Activated naive CD4-positive, alpha-beta T cell (primary cell): ENCODE measurements at places on chromosomes 6 and 20.

DNA sequence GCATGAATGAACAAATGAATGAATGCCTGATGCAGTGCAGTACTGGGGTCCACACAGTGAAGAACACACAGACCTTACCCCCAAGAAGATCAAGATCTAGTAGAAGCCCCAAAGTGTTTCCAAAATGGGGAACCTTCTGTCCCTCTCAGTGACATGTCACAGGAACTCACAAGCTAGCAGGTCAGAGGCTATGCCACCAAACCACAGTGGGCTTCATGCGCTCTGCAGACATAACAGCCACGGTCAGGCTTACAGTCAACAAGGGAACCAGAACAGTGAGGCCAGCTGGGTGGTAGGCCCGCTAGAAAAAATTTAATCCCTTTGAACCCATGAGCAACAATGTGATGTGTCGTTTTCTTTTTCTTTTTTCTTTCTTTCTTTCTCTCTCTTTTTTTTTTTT lies 20.2 kb upstream of the ARFGEF2 start:
- no peak for DNase-seq

GRCh38 chr6:127641905-127642304 lies 64.9 kb downstream of the C6orf58 start:
- no peak for DNase-seq

DNA sequence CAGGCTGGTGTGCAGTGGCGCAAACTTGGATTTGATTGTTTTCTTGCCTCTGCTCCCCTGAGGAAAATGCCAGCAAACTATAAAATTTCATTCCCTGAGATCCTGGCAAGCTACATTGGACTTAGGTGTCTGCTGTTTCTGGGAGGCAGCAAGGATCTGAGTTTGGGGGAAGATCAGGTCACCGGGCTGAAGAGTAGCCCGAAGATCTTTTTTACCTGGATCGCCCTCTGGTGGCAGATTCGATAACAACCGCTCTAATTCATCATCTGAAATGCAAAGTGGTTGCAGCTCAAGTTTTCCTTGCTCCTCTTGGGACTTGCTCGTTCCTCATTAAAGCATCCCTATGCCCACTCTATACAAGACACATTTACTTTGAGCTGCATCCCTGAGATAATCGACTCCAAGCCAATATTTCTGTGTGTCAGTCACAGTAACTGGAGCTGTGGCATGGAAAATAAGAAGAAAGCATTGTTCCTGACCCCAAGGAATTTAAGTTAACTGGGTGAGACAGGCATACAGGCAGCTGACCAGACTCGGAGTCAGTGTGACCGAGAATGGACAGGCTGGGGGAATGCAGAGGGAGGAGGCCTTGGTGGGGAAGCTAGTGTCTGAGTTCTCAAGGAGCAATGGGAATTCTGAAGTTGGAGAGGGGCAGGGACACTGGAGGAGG lies 131.8 kb upstream of the PROKR2 start:
- peak; percentile 5 for DNase-seq

- no peak for DNase-seq
These were observed 35.2 kb downstream of the HMGCLL1 start for GRCh38 chr6:55543633-55544309.

DNA sequence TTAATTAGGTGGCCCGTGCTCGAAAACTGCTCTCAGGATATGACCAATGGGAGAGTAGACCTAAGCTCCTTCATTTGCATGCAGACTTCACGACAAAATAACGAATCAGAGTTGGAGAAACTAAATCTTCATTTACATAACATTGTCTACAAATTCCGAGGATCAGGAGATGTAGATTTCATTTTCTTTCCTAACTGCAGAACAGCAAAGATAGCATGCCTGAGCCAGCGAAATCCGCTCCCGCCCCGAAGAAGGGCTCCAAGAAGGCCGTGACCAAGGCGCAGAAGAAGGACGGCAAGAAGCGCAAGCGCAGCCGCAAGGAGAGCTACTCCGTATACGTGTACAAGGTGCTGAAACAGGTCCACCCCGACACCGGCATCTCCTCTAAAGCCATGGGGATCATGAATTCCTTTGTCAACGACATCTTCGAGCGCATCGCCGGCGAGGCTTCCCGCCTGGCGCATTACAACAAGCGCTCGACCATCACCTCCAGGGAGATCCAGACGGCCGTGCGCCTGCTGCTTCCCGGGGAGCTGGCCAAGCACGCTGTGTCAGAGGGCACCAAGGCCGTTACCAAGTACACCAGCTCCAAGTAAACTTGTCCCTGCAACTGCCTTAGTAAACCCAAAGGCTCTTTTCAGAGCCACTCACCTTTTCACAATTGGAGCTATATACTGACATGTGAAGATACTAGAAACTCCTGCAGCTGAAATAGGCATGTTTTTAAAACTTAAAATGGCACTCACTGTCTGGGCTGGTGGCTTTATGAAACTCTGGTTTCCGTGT lies 96.5 kb downstream of the HFE start:
- DNase-seq = peak; percentile 21

GRCh38 chr6:126661646-126662045 lies 321.7 kb downstream of the CENPW start:
- DNase-seq = no peak

DNA sequence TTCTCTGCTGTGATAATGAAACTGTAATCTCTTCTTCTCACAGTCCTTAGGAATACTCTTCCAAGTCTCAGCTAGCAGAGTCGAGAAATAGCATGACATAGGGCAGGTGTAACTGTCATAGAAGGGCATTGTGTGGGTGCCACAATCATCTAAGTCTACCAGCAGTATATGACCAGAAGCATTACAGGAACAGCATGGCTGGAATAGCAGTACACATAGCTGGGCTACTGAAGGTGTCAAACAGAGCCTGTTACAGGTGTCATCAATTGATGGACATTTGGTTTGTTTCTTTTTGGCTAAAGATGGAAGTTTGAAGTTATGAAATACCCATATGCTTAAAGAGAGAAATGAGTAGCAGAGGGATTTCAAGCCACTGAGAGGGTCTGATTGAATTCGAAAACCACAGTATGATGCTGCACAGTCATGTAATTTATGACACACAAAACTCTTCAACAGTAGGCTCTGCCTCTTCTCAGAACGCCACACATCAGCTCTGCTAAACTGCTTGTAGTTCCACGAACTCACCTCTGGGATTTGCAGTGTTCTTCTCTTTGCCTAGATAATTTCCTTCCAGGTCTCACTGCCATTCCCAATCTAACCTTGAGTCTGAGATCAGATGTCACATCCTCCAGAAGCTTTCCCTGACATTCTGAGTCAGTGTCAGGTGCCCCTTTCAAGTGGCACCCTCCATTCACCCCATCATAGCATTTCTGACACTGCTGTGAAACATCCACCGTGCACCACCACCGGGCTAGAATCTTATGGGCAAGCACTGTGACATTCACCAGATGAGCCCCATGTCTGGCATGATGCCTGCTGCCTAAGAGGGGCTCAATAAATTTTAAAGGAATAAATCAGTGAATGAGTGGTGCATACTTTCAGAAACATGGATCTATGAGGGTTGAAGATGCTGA lies 151.0 kb downstream of the ADAT2 start:
- DNase-seq = no peak

- no peak for DNase-seq
These were observed 34.4 kb downstream of the DSE start for GRCh38 chr6:116405138-116405537.

DNA sequence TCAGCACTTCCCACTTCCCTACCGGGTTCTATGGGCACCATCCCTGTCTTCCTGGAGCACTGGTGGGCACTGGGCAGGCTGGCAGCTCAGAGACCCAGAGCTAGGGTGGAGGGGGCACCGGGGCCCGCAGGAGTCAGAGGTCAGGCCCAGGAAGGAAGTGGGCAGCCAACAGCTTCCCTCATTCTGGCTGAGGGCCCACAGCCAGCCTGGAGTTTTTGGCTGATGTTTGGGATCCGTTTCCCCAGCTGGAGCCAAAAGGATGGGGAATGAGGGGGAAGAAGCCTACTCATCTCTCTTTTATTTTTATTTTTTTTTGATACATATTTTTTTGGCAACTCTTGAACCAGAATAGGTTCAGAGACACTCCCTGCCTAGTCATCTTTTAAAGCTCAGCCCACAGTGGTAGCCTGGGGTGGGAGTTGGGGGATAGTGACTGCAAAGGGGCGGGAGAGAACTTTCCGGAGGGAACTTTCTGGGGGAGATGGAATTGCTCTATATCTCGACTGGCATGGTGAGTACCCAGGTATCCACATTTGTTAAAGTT lies 54.2 kb upstream of the MLN start:
- DNase-seq = no peak

GRCh38 chr6:158371261-158371660 lies 59.0 kb downstream of the TULP4 start:
- no peak for DNase-seq

GRCh38 chr20:54176610-54177009 lies 2.8 kb upstream of the CYP24A1 start:
- no peak for DNase-seq

- no peak for DNase-seq
These were observed 2.5 kb upstream of the NAA20 start for GRCh38 chr20:20014659-20015058.

- no peak for DNase-seq
These were observed 65.8 kb upstream of the CCDC167 start for GRCh38 chr6:37565267-37566110.

DNA sequence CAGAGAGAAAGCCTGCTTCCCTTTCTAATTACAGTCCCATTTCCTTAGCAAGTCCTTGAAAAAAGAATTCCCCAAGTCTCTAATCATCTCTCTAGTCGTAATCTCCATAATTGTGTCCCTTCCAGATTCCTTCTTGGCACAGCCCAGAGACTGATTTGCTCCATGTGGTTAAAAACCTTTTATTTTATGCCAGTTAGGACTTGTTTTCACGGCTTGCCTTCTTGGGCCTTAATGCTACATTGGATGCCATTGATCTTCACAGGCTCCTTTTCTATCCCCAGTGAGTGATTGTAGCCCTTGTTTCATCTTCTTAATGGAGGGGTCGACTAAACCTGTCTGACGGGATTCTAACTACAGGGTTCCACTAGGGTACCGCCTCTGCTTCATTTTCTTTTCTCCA lies 650.6 kb upstream of the ARID1B start:
- DNase-seq = no peak

DNA sequence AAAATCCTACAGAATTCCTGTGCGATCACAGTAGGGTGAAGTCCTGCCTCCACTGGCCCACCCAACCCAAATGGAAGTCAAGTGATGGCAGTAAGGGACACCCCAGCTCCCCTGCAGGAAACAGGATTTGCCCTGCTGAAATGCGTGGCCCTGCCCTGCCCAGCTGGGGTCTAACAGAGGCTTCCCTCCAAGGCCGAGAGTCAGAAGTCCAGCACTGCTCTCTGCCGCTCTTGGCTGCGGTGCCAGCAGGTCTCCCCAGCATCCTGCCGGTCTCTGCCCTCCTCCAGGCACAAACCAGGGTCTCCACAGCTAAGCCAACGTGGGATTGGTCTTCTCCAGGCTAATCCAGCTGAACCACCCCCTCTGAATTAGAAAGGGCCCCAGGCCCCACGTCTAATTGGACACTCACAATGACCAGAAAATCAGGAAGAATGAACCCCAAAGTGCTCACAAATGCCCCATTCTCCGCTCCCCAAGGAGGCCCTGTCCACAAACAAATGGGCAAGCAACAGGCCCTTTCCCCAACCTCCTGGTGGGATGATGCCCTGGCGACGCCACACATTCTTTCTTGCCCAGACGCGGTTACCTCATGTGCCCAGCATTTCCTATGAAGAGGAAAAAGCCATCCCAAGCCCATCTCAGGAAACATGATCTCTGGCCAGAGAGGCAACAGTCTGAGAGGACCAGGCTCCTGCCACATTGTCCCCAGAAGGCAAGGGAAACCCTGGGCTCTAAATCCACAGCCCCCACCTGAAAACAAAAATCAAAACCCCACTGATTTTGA lies 117.2 kb downstream of the BANF2 start:
- DNase-seq = no peak

GRCh38 chr20:10247440-10247839 lies 28.8 kb downstream of the SNAP25 start:
- DNase-seq = no peak

GRCh38 chr6:15948930-15949900 lies 179.7 kb upstream of the MYLIP start:
- no peak for DNase-seq

DNA sequence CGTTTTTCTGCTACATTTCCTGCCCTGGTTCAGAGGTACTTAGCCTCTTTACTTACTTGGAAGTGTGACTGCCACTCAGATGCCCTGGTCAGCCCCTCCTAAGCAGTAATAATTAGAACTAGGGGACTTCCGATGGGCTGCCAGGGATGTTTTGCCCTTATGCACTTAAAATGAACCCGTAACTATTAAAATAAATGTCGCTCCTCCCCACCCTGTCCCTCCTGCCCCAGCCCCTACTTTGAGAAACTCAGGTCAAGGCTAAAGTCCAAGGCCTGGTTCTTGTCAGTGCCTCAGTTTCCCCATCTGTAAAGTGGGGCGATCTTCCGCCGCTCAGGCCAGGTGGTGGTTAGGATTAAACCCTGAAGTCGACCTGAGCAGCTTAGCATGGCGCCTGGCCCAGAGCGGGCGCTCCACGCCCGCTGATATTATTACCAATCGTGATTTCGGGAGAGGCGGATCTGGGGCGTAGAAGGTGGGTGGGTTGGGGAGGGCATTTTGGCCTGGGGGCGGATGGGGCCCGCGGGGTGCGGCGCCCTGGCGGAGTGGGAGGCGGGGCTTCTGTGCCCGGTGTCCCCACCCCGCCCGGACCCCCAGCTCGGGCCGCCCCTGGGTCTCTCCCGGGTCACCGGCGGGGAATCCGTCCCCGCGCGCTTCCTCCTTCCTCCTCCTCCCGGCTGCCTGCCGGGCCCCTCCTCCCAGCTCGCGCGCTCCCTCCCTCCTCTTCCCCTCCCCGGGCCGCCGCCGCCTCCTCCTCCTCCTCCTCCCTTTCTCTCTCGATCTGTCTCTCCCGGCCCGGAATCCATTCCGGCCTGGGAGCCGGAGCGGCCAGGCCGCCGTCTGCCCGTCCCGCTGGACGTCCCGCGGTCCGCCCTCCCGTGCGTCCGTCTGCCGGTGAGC lies at the start of gene SRC:
Gene SRC, plus strand, starts transcription at position 802 of the 897 bp plus-strand sequence. CDS start 38,014 bp downstream, outside the sequence.
- DNase-seq = no peak

DNA sequence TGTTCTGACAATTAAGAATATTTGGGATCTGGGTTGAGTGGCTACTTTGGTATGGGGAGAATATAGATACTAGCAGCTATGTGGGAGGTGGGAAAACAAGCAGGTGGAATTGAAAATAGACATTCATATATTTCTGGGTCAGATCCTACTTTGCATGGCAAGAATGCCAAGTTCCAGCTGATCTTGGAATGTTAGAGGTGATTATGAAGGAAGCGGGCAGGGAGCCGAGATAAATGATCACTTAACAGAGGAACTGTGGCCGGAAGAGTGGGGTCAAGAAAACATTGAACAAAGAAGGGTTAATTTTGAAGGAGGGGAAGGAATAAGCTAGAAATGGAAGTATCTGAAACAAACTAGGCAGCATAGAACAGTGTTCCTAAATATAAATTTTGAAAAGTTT lies 15.4 kb downstream of the PLCB1 start:
- DNase-seq = no peak

GRCh38 chr6:2109796-2110195 lies 135.6 kb downstream of the GMDS start:
- DNase-seq = no peak

DNA sequence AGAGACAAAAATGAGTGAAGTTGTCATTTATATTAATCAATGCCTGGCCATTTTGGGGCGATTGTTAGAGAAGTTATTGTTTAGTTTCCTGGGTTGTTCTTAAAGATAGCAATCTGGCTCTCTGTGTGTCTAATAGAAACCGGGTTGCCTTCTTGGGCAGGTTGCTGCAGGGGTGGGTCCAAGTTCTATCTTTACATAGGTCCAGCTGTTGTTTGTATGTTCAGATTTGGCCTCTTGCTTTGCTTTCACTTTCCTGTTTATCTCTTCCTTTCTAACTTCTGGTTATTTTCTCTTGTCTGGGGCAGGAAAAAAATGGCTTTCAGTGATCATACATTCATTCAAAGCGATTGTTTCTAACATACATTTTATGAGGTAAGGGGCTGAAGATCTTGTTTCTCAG lies 128.4 kb upstream of the NOX3 start:
- DNase-seq = no peak
